DMS53 (cell line): ENCODE measurements at places on chromosomes 4 and X.

GRCh38 chr4:145011636-145012035 is 86.4 kb downstream of the ANAPC10 start:
- no peak for DNase-seq

- peak; percentile 82 for DNase-seq
Observed at GRCh38 chr4:104128031-104128849, 366.5 kb downstream of the CXXC4 start.

GRCh38 chr4:13478707-13479106 is 5.4 kb downstream of the RAB28 start:
- DNase-seq = no peak

DNA sequence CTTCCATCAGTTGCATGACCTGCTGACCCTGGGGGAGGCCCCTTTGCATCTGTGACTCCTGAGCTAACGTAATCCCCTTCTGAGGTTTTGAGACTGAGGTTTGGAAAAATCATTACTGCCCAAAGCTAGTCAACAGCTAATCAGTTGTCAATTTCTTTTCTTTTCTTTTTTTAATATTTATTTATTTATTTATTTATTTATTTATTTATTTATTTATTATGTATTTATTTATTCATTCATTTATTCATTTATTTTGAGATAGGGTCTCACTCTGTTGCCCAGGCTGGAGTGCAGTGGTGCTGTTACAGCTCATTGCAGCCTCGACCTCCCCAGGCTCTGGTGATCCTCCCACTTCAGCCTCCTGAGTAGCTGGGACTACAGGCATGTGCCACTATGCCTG is 25.1 kb upstream of the FHL1 start:
- DNase-seq = no peak

GRCh38 chrX:12423346-12423745 is 285.1 kb downstream of the FRMPD4 start:
- DNase-seq = no peak

DNA sequence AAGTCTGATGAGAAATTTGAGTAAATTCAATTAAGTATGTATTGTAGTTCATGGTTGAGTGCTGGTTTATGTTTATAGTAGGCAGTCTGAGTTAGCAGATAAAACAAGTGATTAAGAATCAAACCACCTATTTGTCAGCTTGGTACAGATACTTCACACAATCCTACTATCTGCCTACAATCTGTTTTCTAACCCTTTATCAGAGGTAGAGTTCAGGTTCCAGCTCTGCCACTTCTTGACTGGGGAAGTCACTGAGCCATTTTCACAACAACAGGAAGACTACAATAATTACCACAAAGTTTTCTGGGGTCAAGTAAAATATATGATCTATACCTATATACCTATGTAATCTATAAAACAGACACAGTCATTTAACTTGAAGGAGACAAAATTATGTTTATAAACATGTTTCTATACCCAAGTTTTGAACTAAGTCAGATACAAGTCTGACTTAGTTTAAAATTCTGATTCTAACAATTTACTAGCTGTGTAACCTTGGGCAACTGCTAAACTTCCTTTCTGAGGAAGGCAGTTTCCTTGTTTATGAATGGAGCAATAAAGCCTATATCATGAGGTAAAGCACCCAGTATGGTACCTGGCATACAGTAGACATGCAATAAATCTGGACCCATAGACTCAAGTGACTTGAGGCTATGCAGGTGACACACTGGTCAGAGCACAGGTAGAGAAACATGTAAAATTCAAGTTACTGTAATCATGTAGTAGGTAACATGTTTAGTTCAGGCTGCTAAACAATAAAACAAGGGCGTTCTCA is 37.2 kb upstream of the BDH2 start:
- no peak for DNase-seq

- no peak for DNase-seq
Observed at GRCh38 chr4:77104388-77104787, 28.6 kb upstream of the CCNI start.

DNA sequence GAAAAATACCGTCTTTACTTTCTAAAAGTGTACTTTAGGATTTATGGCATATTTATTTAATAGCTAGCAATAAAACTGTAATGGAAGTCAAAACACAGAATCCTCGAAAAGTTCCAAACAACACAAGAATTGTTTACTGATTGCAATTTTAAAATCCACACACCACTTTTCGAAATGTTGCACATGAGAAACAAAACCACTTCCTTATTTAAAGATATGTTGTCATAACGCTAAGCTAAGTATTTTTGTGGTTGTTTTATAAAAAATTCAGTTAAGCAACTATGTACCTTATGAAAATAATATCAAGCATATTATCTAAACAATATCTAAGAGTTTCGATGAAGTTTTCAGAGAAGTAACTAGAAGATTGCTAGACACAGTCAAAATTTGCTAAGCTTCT is 344 bp downstream of the TMPRSS11D start:
- DNase-seq = no peak

DNA sequence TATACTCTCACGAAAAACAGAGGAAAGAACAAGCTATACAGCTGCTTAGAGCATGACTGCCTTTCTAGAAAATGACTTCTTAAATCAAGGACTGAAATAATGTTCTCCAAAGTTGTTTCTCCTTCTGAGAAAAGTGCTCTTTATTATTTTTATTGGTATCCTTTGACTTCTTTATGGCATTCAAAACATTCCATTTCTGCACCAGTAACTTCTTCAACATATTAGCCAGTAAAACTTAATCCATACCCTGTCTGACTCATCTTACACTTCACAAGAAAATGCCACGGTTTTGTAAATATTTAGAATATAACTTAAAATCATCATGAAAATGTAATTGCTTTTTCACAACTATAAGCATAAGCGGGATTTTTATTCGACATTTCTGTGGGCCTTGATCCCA is 180.4 kb downstream of the NR3C2 start:
- DNase-seq = no peak

DNA sequence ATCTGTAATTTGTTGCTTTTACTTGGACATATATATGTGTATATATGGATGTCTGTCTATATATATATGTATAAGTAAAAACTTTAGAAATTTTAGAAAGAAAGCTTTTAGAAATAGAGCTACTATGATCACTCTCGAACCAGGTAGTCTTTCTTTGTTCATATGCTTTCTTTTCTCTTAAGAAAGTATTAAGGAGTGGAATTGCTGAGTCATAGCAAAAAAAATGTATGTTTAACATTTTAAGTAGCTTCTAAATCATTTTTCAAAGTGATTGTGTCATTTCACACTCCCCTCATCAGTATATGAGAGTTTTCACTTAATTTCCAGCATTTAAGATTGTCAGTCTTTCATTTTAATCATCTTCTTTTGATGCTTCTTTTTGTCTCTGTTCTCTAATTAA is 447.9 kb upstream of the TECRL start:
- DNase-seq = no peak

DNA sequence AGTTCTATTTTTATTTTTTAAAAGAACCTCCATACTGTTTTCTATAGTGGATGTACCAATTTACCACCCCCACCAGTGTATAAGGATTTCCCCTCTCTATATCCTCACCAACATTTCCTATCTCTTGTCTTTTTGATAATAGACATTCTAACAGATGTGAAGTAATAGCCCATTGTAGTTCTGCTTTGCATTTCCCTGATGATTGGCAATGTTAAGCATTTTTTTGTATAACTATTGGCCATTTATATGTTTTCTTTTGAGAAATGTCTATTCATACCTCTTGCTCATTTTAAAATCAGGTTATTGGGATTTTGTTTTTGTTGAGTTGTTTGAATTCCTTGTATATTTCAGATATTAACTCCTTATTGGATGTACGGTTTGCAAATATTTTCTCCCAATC is 251.1 kb upstream of the HTR2C start:
- no peak for DNase-seq

GRCh38 chrX:48719958-48720357 is 23.4 kb downstream of the SUV39H1 start:
- DNase-seq = no peak

GRCh38 chrX:118221270-118221669 is 104.7 kb upstream of the KLHL13 start:
- DNase-seq = no peak

GRCh38 chrX:12441381-12442128 is 303.3 kb downstream of the FRMPD4 start:
- DNase-seq = no peak

- no peak for DNase-seq
Observed at GRCh38 chr4:5650040-5650439, 58.3 kb downstream of the EVC2 start.

DNA sequence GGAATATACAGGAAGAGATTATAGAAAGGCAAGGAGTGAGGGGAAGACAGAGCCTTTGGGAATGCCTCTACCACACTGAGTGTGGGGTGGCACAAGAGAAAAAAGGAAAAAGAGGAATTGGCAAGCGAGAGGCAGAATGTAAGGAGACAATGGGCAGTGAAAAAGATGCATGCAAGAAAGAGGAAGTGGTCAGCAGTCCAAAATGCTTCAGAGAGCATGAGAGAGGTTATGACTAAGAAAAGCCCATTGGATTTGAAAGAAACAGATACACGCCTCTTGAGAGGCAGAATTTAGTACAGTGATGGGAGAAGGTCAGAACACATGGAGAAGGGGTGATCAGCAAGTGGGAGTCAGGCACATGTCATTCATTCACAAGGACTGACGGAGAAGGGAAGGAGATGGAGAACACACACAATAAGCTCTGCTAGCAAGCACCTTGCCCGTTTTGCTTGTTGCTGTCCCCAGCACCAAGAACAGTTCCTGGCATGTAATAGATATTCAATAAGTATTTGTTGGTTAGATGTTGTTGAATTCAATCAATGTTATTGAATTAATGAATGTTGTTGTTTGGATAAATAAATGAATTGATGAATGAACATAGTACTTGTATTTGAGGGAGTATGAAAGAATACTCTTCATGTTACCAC is 6.3 kb downstream of the DCHS2 start:
- DNase-seq = no peak

DNA sequence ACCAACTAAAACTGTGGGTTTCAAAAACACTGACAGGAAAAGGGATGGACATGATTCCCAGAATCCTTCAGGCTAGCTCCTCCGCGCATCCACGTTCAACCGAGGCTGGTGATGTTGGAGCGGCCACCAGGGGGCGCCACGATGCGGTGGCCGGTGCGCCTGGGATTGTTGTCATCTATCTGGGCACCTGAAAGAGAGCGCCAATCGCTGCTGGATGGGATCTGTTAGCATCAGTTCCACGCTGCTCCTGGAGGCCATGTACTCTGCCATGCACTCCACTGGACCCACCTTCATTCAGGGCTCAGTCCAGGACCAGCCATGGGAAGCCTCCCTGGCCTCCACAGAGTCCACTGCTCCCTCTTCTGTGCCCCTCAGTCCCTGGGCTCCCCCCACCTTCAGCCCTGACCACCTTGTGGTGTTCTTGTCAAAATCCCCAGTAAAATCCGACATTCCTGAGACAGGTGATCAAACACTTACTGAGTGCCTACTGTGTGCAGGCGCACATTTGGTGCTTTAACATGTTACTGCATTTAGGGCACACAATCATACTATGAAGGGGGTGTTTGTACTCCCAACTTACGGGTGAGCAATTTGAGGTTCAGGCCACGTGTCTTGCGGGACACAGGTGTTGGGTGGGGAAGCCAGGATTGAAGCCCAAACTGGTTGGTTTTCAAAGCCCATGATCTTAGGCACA is 71.1 kb downstream of the CRMP1 start:
- peak; percentile 59 for DNase-seq

DNA sequence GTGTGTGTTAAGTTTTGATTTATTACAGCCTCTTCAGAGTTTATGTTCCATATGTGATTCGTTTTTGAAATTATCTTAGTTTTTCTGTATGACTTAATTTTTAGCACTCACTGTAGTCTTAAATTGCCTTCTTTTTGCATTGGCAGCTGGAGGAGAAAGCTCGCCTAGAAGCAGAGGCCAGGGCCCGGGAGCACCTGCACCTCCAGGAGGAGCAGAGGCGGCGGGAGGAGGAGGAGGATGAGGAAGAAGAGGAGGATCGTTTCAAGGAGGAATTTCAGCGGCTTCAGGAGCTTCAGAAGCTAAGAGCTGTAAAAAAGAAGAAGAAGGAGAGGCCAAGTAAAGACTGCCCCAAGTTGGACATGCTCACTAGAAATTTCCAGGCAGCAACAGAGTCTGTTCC is 56.6 kb downstream of the TNIP2 start:
- no peak for DNase-seq

DNA sequence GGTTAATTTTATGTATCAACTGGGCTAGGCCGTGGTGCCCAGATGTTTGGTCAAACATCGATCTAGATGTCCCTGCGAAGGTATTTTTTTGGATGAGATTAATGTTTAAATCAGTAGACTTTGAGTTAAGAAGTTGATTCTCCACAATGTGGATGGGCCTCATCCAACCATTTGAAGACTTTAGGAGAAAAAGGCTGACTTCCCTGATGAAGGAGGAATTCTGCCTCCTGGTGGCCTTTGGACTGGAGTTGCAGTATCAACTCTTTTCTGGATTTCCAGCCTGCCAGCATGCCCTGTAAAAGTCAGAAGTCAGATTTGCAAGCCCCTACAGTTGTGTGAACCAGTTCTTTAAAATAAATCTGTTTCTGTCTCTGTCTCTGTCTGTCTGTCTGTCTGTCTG is 91.4 kb downstream of the STK32B start:
- DNase-seq = peak; percentile 77

- DNase-seq = peak; percentile 73
Observed at GRCh38 chr4:27048429-27049238, 188.0 kb downstream of the STIM2 start.

DNA sequence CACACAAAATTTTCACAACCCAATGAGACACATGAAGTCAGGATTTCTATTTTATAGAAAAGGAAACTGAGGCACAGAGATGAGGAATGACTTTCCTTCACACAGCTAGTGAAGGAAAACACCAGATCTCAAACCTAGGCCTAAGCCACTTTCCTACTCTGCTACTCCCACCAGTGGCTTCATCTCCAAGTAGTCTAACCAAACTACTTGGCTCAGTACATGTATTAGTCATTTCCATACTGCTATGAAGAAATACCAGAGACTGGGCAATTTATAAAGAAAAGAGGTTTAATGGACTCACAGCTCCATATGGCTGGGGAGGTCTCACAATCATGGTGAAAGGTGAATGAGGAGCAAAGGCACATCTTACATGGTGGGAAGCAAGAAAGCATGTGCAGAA is 196.6 kb downstream of the EVC2 start:
- no peak for DNase-seq

GRCh38 chr4:130197946-130198345 is 1102.0 kb downstream of the C4orf33 start:
- peak; percentile 67 for DNase-seq

- DNase-seq = no peak
Observed at GRCh38 chr4:67371615-67372014, 173.7 kb downstream of the CENPC start.

DNA sequence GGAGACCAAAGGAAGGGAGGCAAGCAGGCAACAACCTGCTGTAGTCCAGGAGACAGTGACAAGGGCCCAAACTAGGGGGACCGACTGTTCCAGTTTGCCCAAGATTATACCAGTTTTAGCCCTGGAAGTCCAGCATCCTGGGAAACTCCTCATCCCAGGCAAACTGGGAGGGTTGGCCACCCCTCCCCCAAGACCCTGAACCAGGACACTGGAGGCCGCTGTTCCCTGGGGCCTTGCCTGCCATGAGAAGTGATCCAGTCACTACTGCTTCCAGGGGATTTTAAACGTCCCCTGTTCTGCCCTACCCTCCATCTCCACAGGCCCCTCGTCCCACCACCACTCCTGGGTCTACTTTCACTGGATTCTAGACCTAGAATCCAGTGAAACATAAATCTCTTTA is 4.3 kb upstream of the DGAT2L6 start:
- DNase-seq = no peak
